ENCODE measurements at places on chromosomes 6 and 20. TPM values are rescaled to one million over a fixed set of nuclear protein-coding genes. Genes with fewer than 3 reads are reported as not detected.

DNA sequence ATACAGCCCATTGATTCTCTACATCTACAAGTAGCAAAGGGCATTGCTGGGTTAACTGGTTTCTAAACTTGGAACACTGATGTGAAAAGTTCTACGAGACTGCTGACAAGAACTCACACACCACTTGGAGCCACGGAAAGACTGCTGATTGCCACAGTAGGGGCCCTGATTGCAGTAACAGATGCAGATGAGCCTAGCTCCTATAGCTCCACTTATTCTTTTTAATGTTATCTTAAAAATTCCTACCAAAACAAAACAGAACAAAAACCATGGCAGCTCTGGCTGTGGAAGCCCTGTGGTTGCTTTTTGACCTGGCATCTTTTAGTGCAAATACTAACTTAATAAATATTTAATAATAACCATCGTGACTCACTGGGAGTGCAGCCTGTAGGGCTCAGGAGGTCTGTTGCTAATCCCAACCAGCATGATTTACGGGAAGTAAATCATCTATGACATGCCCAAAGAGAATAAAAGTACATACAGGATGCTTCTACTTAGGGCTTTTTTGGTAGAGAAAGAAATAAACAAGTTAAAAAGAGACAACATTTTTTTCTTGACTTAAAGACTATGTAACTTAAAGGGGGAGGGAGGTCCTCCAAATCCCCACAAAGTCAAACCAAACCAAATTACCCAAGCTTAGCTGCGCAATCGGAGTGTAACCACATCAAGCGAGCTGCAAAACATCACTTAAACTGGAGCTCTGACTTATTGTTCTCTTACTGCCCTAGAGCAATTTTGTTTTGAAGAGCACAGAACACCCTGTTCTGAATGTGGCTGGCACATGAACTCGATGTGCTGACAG lies 87.2 kb downstream of the FKBP5 start:
- no peak for DNase-seq

- no peak for DNase-seq
Measured at GRCh38 chr6:158697811-158698210, 48.0 kb downstream of the SYTL3 start.

GRCh38 chr6:134442073-134442472 lies 124.2 kb upstream of the SGK1 start:
- no peak for DNase-seq

DNA sequence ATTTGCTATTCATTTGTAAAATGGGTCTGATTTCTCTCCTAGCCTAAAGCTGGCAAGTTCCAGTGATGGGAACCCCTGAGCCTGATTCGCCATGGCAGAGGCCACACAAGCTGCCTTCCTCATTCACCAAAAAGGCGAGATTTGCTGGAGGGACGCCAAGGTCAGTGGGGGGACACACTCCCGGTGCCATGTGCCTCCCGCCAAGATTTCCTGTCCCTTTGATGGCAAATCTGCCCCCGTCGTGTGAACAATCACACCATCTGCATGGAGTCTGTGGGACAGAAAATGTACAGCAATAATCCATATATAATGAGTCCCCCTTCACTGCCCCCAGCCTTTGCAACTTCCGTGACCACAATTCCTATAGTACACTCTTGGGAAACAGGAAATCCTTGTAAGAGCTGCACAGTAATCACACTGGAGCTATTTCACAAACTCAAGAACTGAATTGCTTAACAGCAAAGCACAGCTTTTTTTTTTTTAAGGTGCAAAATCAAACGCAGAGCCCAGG lies 15.7 kb upstream of the IGF2R start:
- DNase-seq = peak; percentile 32

- no peak for DNase-seq
Measured at GRCh38 chr20:38217791-38218565, 42.6 kb downstream of the KIAA1755 start.

OPRM1 gene
- not detected for total RNA-seq

HMGCLL1 gene
- total RNA-seq = 0.47 TPM

Data from left colon (tissue), 2 donors.